Calu3 (cell line): ENCODE measurements at places on chromosomes 16 and 17.

- no peak for DNase-seq
Observed at GRCh38 chr16:81127051-81127450, 30.9 kb upstream of the GCSH start.

GRCh38 chr17:81096741-81097133 is 61.8 kb downstream of the BAIAP2 start:
- DNase-seq, result no peak

DNA sequence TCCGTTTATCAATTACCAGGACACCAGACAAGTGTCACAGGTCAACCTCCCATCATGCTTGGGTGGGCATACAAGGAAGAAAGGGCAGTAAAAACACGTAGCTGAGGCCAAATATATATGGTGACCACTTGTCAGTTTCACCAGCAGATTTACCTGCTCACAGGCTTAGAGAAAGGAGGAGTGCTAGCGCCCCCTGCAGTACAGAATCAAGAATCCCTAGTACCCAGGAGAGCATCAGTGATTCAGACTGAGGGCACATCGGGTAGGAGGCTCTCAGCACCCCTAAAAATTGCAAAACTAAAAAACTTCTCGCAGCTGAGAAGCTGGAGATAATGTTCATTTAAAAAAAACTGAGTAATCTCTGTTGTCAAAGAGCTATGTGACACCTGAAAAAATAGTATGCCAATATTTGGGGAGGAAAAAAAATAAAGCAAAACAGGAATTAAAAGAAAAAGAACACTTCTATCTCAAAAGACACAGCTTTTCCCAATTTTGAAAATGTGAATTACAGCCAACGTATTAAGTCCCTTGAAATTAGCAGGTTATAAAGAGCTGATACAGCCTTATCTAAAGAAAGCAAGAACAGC is 21.2 kb upstream of the MON1B start:
- peak; percentile 70 for DNase-seq

- DNase-seq, result no peak
Observed at GRCh38 chr16:51244887-51245657, 94.0 kb upstream of the SALL1 start.

DNA sequence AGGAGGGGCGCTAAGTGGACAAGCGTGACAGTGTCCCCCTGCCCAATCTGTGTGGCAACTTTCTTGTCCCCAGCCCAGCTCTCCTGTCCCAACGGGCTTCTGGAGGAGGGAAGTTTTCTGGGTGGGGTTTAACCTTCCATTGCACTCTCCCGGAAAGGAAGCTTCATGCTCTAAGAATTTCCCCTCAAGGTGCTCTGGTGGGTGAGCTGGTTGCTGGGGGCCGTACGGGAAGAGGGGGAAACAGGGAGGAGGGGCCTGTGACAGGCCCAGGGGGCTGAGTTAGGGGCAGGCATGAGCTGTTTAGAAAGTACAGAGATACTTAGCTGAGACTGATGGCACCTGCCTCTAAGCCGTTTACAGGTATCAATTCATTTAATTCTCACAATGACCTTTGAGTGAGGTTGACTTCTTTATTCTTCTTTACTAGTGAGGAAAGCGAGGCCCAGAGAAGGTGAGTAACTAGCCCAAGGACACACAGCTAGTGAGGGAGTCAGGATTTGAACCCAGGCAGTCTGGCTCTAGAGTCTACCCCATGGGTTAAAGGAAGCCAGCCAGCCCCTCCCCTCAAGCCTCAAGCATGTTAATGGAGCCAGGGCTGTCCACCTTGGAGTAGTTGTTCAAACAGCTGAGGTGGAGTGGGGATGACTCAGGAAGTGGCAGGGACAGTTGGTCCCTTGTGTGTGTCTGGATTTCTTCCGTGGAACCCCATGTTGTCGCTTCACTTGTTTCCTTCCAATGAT is 18.9 kb downstream of the ADGRG1 start:
- DNase-seq, result no peak

- peak; percentile 42 for DNase-seq
Observed at GRCh38 chr17:42422412-42422957, 571 bp downstream of the CAVIN1 start.

DNA sequence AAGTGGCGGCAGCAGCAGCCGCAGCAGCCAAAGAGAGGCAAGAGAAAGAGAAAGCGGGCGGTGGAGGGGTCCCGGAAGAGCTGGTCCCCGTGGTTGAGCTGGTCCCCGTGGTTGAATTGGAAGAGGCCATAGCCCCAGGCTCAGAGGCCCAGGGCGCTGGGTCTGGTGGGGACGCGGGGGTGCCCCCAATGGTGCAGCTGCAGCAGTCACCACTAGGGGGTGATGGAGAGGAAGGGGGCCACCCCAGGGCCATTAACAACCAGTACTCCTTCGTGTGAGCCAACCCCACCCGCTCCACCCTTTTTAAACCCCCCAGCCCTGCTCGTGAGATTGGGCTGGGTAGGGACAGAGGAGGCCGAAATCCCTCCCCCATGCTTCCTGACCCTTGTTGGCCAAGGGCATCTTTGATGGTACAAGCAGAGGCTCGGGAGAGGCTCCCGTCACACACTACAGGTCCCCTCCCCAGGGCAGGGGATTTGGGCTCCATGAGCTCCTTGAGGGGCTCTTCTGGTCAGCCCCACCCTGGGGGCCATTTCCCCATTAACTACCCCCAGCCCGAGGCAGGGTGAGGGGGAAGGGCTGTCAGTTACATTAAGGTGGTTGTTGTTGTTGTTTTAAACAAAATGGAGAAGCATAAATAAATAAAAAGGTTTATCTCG is 4.6 kb upstream of the ATP2A1 start:
- peak; percentile 59 for DNase-seq
